NCI-H82 (cell line): ENCODE measurements at places on chromosomes 1 and 21.

- DNase-seq: peak; percentile 77
Observed at GRCh38 chr1:59393211-59394180, 96.6 kb downstream of the FGGY start.

DNA sequence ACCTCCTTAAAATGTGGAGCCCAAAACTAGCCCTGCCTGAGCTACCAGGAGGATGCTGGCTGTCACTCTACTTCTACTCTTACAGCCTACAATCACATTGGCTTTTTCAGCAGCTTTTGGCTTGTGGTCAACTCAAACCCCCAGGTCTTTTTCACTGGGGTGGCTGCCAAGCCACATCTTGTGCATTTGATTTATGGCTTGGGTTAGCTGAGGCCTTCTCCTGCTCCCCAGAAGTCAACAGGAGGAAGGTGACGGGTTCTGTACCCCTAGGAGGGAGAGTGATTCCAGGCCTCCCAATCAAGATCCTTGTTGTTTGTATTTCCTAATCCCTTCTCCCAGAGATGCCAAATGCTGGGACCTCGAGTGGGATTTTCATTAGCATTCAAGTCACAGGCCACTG lies 124.3 kb downstream of the LACTBL1 start:
- no peak for DNase-seq

DNA sequence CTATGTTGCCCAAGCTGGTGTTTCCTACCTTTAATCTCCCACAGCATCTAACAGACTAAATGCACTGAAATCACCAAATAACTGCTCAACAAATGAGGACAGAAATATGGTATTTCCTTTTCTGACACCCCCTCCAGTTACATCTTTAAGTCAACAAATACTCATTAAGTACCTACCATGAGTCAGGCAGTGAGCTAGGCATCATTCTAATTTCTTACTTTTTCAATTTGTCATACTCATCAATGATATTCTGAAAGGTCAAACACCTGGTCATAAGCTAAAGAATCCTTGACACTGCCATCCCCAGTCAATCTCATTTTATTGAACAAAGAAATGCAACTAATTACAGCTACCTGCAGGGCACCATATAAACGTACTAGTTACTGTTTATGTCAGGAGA lies 36.6 kb downstream of the LUZP1 start:
- no peak for DNase-seq

- no peak for DNase-seq
Observed at GRCh38 chr1:84939761-84940160, 46.8 kb upstream of the LPAR3 start.

DNA sequence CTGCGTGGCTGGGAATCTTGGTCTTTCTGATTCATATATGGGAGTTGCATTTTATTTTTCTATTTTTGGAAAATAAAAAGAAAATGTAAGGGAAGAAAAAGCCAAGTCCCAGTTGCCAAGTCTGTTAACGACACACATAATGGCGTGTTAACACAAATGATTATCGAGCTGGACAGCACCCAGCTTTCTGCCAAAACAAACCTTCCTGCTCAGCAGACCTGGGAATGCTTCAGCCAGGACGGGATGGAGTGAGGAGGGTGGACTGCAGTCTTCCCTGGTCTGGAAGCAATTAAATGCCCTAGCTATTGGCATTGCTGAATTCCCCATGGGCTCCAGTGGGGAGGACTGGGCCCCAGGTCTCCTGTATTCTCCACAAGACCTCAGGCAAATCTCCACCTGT lies 184.2 kb upstream of the USP24 start:
- no peak for DNase-seq

DNA sequence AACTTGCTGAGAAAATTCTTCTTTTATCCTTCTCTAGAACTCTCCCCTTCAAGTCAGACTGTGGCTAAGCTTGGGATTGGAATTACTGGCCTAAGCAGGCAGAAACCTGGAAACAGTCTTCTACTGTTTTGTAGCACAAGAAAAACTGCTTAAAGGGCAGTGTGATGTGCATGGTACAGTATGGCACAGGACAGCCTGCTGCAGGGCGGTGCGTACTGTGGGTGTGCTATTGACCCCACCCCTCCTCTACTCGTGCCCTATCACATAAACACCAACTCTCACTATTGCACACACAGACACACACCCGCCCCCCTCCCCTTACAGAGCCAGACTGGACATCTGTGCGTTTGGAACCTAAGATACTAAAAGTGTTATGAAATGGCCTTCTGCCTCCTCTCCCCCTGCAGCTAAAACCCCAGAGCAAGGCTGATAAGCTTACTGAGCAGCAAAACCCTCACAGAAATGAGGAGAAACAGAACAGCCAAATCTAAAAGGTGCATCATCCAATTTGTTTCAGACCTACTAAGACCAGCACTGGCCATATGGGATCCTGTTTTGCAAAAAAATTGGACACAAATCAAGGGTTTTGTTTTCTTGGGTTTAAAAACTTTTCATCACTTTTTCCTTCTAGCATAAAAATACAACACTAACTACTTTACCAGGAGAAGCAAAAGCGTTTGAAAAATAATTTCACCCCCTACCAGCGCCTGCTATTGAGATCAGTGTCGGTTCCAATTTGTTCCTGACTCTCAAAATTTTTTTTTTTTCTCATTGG lies 355.8 kb upstream of the LYPLAL1 start:
- peak; percentile 89 for DNase-seq

DNA sequence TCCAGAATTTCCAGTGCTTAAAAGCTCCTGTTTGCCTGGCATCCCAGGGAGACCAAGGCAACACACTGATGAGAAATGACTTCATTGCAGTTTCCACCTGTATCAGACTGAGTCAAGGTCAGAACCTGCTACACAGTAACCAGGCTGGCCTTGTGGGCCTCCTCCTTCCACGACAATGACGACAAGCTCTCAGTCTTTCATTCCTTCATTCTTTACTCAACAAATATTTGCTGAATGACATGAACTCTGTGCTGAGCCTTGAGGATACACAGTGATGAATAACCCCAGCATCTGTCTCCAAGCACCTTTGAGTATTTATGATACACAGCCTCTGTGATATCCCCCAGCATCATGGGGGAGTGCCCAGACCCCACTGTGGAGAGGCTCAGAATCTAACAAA lies 8.9 kb upstream of the LCE5A start:
- no peak for DNase-seq

GRCh38 chr1:241533326-241534115 lies 1.3 kb downstream of the KMO start:
- no peak for DNase-seq
